ENCODE measurements at places on chromosomes 6 and 20. TPM values are rescaled to one million over a fixed set of nuclear protein-coding genes. Genes with fewer than 3 reads are reported as not detected.

The LIN28B gene
- total RNA-seq, result not detected

DNA sequence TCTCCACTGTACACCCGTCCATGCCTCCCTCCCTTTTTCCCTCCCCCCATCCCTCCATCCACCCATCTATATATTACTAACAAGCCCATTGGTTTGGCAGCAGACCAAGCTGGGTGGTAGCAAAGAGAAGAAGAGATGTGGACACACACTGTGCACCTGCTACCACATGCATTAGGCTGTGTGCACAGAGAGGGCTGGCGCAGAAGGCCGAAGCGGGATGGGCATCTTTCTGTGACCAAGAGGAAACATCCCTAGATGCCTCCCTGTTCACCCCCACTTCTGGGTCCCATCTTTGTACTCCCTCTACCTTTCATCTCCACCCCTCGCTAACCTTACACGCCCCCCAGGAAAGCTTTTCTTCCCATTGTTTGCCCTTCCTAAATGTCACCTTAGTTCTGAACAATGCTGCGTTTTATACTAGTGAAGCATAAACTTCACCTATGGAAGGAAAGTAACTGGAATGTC is 64.9 kb upstream of the AFDN start:
- no peak for DNase-seq

DNA sequence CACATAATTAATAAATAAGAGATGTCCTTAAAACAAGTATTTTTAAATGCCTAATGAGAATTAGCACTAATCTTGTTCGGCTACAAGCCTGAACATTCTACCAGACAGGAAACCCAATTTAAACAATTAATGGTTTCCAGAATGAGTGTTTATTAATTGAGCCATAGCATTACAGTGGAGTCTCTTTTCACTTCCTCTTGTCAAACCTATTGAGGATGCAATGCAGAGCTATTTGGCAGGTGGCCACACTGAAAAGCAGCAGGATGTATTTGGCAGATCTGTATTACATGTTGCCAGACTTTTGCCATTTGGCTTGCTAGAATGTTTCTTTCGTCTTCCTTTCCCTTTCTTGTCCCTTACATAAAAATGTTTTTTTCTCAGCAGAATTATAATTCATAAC is 475.2 kb upstream of the MARCKS start:
- DNase-seq, result no peak

DNA sequence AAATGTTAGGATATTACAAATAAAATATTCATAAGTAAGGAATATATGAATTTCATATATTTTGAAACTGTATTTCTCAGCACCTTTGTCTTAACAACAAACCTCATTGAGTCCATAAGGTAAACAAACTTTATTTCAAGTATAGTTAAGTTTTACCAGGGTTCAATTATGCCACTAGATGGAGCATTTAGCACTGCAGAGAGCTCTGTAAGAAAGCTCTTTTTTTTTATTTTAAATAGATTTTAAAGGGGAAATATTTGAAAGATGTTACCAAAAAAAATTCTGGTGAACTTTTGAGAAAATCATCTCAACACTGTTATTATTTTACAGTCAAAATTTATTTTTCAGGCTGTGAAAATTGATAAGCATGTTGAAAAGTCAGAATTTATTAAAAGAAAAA is 955.2 kb upstream of the EYS start:
- no peak for DNase-seq

GRCh38 chr20:43955062-43955749 is 40.6 kb downstream of the TOX2 start:
- peak; percentile 71 for DNase-seq

- no peak for DNase-seq
Measured at GRCh38 chr6:8905757-8906156, 470.4 kb upstream of the SLC35B3 start.

DNA sequence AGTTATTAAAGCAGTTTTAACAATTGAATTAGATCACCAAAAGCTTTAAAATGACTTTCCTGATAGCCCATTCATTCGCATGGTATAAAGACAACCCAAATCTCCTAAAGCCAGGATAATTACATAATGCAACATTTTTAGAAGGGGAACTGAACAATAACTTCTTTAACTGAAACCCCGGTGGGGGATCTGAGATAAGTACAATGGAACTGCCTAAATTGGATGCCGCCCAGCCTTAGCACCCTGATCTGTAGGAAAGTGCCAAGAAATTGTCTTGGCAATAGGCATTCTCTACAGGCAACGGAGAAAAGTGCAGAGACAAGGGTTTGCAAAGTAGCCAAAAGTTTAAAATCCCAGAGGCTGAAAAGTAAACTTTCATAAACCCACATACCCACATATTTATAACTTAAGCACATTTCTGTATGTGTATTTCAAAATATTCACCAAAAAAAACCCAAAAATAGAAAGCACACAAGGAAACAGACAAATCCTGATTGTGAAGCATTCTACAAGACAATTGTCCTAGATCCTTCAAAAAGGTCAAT is 98.8 kb upstream of the BEND6 start:
- DNase-seq, result no peak

DNA sequence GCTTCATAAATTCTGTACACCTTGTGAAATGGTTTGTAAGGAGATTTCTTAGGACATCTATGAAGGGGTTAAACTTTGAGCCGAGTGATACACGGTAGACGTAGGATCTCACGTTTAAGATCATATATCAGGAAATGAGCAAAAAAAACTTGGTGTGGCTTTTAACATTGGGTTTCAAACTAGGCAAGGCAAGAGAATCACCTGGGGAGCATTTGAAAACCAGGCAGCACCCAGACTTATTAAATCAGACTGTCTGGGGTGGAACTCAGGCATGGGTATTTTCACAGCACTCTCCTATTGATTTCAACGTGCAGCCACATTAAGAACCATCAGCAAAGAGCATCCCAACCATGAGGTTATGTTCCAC is 26.4 kb downstream of the LY86 start:
- DNase-seq, result peak; percentile 36

DNA sequence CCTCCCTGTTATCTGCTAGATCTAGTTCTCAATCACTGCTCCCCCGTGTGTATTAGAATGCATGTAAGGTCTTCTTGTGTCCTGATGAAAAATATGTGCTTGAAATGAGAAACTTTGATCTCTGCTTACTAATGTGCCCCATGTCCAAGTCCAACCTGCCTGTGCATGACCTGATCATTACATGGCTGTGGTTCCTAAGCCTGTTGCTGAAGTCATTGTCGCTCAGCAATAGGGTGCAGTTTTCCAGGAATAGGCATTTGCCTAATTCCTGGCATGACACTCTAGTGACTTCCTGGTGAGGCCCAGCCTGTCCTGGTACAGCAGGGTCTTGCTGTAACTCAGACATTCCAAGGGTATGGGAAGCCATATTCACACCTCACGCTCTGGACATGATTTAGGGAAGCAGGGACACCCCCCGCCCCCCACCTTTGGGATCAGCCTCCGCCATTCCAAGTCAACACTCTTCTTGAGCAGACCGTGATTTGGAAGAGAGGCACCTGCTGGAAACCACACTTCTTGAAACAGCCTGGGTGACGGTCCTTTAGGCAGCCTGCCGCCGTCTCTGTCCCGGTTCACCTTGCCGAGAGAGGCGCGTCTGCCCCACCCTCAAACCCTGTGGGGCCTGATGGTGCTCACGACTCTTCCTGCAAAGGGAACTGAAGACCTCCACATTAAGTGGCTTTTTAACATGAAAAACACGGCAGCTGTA is 73.4 kb downstream of the PTPN1 start:
- DNase-seq, result no peak

- no peak for DNase-seq
Measured at GRCh38 chr6:439641-440167, 48.2 kb downstream of the IRF4 start.

Measured in CD8-positive, alpha-beta T cell (primary cell).